ENCODE measurements at places on chromosomes 1 and 21.

GRCh38 chr1:190129366-190129765, 348.3 kb downstream of the BRINP3 start:
- no peak for DNase-seq
- no peak overlapping the region for H3K4me3 ChIP-seq
- H3K36me3 ChIP-seq: no peaks in the 10 kb centered on the region
- H3K4me1 ChIP-seq: no peaks in the 10 kb centered on the region

DNA sequence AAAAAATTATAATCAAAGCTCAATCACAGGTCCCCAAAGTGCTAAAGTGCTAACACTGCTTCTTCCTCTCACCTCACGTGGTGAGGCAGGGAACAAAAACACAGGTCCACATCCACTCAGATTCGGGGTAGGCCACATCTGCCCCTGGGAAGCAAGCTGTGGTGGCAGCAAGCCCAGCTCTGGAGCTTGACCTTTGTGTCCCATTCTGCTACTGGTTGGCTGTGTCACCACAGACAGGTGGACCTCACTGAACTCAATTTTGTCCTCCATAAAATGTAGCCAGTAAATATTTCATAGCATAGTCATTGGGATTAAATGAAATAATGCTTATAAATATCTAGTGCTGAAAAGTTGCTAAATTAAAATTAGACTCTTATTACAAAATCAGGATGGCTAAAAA, 8.5 kb downstream of the AZIN2 start:
- H3K36me3 ChIP-seq: no peaks in the 10 kb centered on the region
- H3K4me3 ChIP-seq: no peak overlapping the region
- no peak overlapping the region for H3K27ac ChIP-seq
- no peaks in the 10 kb centered on the region for H3K27me3 ChIP-seq
- no peak for DNase-seq

GRCh38 chr1:95889400-95889799, 655.4 kb downstream of the RWDD3 start:
- H3K4me1 ChIP-seq: no peaks in the 10 kb centered on the region
- H3K36me3 ChIP-seq: no peaks in the 10 kb centered on the region
- no peak overlapping the region for H3K4me3 ChIP-seq
- no peaks in the 10 kb centered on the region for H3K27me3 ChIP-seq
- DNase-seq: no peak
- no peak overlapping the region for H3K27ac ChIP-seq

- no peak overlapping the region for H3K4me3 ChIP-seq
- no peak overlapping the region for H3K27ac ChIP-seq
- peaks cover 15% of the 10 kb centered on the region for H3K4me1 ChIP-seq
- H3K27me3 ChIP-seq: no peaks in the 10 kb centered on the region
- H3K36me3 ChIP-seq: no peaks in the 10 kb centered on the region
Measured at GRCh38 chr1:201445310-201445709, 23.7 kb downstream of the PHLDA3 start.

GRCh38 chr1:101137144-101138126, 99.4 kb upstream of the S1PR1 start:
- DNase-seq: peak; percentile 82
- peaks cover 26% of the 10 kb centered on the region for H3K4me1 ChIP-seq
- peak overlapping the region; percentile 27 for H3K27ac ChIP-seq
- H3K4me3 ChIP-seq: peak overlapping the region; percentile 42
- H3K27me3 ChIP-seq: no peaks in the 10 kb centered on the region

DNA sequence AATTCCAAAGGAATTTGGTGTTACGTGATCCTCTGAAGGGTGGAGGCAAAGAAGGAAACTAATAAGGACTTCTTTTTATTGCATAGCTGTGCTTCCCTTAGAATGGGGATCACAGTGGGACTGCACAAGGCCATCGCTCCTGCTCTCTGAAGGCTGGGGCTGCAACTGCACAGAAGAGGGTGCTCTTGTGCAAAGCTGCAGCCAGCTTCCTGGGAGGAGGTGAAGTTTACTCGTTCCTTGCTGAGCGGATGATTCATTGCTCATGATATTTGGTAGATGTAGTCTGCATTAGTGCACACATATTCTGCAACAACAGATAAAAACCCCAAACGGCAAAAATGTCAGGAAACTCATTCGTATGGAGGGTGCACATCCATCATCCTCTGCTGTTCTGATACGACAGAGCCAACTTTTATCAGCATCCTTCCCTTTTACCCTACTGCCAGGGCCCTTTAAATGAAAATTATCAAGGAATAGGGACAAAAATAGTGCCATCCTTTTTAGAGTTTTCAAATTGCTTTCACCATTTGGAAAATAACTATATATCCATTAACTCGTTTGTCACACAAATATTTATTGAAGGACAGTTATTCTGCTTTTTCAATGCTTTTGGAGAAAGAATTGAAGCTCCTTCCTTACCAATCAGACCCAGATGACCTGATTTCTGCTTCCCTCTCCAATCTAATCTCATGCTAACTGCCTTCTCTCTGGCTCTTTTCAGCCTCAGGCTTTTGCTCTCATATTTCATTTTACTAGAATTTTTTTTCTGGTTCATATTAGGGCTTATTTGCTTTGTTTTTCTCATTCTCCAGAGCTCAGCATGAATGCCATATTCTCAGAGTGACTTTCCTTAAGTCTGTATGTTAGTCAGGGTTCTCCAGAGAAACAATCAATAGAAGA, 263.6 kb downstream of the DUSP10 start:
- H3K27ac ChIP-seq: no peak overlapping the region
- no peak overlapping the region for H3K4me3 ChIP-seq
- H3K4me1 ChIP-seq: peaks cover 11% of the 10 kb centered on the region
- DNase-seq: peak; percentile 94
- no peaks in the 10 kb centered on the region for H3K27me3 ChIP-seq

- H3K4me3 ChIP-seq: no peak overlapping the region
- DNase-seq: no peak
- H3K4me1 ChIP-seq: peaks cover 6% of the 10 kb centered on the region
Measured at GRCh38 chr1:163794551-163794950, 472.8 kb downstream of the NUF2 start.

- no peaks in the 10 kb centered on the region for H3K36me3 ChIP-seq
- H3K4me1 ChIP-seq: no peaks in the 10 kb centered on the region
- peaks cover 6% of the 10 kb centered on the region for H3K27me3 ChIP-seq
- no peak overlapping the region for H3K4me3 ChIP-seq
- H3K27ac ChIP-seq: no peak overlapping the region
Measured at GRCh38 chr1:53371121-53371666, 43.3 kb upstream of the LRP8 start.

Measured in GM23248 (cell line).